ENCODE measurements at places on chromosomes 5 and 9. TPM values are rescaled to one million over a fixed set of nuclear protein-coding genes. Genes with fewer than 3 reads are reported as not detected.

Gene TMEM232
- 0.88 TPM for polyA plus RNA-seq

GRCh38 chr5:31656806-31657205, 17.9 kb downstream of the PDZD2 start:
- DNase-seq = no peak

DNA sequence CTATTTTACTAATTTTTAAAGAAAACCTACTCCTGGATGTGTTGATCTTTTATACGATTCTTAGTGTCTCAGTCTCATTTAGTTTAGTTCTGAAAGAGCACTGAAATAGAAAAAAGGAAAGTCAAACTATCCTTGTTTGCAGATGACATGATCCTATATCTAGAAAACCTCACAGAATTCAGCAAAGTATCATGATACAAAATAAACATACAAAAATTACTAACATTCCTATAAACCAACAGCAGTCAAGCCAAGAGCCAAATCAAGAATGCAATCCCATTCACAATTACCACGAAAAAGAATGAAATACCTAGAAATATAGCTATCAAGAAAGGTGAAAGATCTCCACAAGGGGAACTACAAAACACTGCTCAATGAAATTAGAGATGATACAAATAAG, 225.8 kb upstream of the CDH18 start:
- DNase-seq = no peak

Gene ARHGEF37
- not detected for polyA plus RNA-seq

DNA sequence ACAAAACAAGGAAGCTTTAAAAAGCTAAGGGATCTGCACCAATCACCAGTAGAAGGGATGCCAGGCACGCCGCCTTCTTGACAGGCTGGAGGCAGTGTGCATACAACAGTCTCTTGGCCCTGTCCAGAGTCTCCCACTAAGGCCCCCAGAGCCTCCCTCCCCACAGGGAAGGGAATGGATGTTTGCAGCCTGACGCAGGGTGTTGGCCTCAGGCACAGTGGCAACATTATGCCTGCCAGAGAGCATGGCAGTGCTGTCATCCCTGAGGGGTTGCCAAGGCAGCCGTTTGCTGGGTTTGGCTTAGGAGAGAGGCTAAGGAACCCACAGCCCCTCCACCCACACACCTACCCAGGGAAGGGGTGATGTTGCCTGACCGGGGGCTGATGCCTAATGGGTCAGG, 4.8 kb downstream of the HBEGF start:
- no peak for DNase-seq

DNA sequence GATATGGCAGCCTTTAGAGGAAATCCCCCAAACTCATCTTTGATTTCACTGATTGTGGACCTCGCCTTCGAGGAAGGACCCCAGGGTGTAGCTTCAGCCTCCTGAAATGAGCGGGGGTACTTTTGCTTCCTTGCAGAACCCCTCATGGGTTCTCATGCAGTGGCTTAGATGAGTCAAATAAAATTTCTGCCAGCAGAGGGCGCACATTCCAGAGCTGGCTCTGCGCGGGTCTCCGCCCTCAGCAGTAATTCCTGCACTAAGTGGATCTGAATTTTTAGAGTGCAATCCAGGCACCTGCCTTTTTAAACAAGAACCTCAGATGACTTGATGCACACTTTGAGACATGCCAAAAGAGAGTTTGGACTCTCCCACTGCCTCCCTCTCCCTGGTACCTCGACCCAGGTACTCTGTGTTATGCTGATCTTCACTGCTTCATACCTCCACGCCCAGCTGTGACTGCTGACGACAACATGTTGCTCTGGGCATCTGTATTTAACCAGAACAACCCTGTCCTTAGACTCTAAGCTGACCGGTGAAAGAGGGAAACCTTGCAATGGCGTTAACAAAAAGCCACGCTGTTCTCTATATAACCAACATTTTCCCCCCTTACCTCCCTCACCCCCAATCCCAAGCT, 7.3 kb downstream of the EGFLAM start:
- no peak for DNase-seq

- no peak for DNase-seq
Observed at GRCh38 chr9:84486663-84487062, 146.1 kb upstream of the SLC28A3 start.

- DNase-seq = no peak
Observed at GRCh38 chr5:113102121-113102531, 125.5 kb downstream of the DCP2 start.

DNA sequence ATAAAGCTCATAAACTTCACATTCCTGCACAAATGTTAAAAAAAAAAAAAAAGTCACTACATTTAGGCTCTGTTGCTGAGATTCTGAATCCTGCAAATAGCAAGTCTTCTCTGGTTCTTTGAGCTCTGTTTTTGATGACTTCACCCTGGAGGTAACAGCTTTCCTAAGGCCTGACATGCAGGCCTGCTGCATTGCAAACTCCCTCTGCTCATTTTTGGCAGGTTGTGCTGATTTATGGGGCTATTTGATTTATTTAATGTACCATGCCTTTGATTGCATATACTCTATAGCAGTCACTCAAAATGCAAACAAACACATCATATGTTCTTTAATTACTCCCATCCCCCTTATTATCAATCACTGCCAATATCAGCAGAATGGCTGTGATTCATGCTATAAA, 416.1 kb upstream of the IZUMO3 start:
- no peak for DNase-seq

- no peak for DNase-seq
Observed at GRCh38 chr5:39175273-39175955, 43.9 kb downstream of the FYB1 start.

DNA sequence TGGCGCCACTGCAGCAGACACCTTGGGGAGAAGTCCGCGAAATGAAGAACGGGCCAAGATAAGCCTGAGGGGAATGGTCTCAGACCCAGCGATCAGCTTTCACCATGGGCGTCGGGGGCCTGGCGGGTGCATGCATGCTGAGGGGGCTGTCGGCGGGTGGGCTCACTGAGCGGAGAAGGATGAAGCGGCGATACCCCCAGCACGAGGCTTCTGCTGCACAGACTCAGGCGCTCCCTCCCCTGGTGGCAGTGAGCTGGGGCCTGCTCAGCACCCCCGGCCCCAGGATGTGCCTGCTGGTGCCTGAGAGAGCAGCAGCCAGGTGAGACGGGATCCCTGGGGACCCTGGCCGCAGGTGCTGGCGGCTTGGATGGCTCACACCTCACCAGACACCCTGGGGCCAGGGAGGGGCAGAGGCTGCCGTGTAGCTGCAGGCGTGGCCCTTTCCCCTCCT, 31.2 kb downstream of the CEP72 start:
- DNase-seq = no peak

GRCh38 chr5:114266374-114266773, 95.5 kb upstream of the KCNN2 start:
- no peak for DNase-seq

GRCh38 chr5:111043712-111044506, 27.6 kb upstream of the TSLP start:
- DNase-seq = no peak

GRCh38 chr5:115100319-115100955, 69.3 kb downstream of the TRIM36 start:
- no peak for DNase-seq

- no peak for DNase-seq
Observed at GRCh38 chr5:30368064-30368463, 825.4 kb upstream of the CDH6 start.

DNA sequence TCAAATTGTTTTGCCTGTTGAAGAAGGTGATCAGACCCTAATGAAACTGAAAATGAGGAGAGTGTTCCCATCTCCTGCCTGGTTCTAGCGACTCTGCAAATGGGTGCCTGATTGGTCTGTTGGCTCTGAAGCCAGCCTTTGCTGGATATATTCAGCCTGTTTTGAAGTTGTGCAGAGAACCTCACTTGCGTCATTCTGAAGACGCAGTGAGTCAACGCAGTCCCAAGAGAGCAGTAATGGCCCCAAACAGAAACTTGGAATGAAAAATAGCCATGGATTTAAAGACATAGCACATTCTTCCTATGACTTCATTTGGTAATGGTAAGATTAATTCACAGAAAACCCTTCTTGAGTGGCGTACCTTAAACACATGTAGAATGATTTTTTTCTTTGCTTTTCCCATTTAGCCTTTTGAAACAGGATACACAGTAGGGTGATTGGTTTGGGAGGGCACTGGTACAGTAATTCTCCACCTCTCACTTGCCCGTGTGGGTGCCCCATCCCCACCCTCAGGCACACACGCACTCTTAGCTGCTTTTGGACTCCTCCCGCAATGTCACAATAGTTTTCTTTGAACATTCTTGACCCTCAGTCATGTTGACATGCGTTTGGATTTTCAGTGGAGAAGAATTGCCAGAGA, 54.1 kb upstream of the ABL1 start:
- DNase-seq = no peak

Gene AGXT2
- polyA plus RNA-seq = not detected

- DNase-seq = no peak
Observed at GRCh38 chr9:92122061-92122460, 6.8 kb upstream of the SPTLC1 start.

GRCh38 chr9:70427161-70427945, 12.9 kb upstream of the KLF9 start:
- no peak for DNase-seq

Gene ADRA1B
- not detected for polyA plus RNA-seq

- DNase-seq = no peak
Observed at GRCh38 chr5:6583049-6583880, 49.6 kb downstream of the NSUN2 start.

Gene PRUNE2
- not detected for polyA plus RNA-seq

GRCh38 chr5:67528953-67529352, 332.4 kb upstream of the CD180 start:
- no peak for DNase-seq

DNA sequence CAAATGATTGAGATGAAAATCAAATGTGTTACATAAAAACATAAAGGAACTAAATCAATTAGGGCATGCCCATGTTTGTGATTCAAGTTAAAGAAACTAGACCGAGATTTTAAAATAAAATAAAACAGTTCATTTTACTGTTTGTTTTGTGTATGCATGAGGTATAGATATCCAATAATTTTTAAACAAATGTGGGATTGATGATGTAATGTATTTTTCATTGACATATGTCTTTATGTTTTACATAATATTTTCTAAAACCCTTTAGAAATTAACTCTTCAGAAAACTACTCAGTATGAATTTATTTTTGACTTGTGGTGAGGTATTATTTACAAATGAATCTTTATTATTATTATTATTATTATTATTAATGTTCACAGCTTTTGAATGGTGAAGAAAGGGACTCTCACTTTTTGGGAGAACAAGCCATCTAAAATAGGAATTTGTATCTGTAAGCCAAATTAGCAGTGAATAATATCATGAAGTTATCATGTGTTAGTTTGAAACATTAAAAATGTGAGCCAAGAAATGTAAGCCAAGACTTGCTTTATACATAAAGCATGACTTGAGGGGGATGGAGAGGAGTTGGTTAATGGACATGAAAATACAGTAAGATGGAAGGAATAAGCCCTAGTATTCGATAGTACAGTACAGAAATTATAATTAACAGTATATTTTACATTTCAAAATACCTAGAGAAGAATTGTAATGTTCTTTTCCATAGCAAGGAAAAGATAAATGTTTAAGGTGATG, 355.0 kb downstream of the CDH10 start:
- no peak for DNase-seq

DNA sequence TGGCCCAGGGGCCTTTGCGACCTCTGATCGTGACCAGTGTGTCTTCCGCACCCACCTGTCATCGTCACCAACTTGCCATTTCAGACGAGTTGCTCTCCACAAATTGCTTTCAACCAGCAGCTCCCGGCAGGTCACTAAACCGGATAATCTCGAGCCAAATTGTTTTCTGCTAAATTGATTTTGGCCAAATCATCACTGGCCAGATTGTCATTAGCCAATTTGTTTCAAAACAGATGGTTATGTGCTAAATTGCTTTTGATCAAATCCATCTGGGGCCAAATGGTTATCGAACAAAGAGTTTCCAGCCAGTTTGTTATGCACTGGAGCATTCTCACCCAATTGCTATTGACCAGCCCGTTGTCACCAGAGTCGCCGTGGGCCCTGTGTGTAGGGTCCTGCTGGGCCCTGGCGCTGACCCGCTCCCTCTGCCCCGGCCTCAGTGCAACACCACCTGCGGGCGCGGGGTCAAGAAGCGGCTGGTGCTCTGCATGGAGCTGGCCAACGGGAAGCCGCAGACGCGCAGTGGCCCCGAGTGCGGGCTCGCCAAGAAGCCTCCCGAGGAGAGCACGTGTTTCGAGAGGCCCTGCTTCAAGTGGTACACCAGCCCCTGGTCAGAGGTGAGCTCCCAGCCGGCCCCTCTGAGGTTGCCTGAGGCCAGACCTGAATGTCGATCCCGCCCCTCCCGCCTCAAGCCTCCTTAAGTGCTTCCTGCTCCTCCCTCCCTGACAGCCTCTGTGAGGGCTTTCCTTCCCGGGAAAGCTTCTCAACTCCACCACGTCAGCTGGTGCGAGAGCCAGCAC, 35.6 kb downstream of the ADAMTSL2 start:
- no peak for DNase-seq

DNA sequence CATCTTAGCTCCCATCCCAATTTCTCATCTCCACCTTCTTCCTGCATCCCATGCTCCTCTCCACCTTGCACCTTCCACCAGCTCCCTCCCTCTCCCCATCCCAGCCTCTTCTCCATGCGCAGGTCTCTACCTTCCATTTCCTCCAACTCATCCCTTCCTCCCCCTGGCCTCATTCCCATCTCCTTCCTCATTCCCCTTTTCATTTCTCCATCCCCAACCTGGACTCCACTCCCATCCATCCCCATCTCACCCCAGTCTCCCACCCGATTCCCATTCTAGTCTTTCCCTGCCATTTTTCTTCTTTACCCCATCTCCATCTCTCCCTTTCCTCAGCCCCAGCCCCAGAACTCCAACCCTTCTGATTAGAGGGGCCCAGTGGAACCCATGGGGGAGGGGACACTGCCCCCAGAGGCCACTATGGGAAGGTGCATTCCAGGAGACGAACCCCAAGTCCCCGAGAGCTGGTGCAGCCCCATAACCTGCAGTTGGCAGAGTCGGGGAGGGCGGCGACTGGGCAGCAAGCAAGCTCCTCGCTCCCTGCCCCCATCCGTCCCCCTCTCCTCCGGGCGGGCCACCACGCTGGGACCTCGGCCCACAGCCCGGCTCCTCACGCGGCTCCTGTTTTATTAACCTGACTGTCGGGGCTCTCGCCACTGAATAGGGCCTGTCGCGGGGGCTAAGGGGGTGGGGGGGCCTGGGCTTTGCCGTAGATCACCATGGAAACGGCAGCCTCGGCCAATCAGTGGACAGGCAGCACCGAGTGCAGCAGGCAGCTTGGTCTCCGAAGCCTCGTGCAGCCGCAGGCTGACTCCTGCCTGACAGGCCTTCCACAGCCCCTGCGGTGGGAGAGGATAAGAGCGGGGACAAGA, 66.7 kb downstream of the PCDH1 start:
- peak; percentile 10 for DNase-seq

DNA sequence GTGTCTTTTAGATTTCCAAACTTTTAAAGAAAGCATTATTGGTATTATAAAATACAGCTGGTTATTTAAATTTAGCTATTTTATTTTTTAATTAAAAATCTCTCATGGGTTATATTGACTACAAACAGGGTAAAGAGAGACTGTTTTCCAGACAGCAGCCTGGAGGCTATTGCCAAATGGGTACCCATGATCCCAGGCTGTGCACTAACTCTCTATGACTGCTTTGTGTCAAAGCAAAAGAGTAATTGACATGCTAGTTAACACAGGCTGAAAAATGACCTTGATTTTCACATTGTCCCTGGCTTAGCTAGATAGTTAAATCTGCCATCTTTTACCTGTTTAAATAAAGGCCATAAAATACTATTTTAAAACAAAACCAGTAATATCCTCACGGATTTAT, 589.7 kb downstream of the ANXA1 start:
- no peak for DNase-seq

- DNase-seq = no peak
Observed at GRCh38 chr5:168807287-168807686, 228.1 kb upstream of the PANK3 start.

All from naive thymus-derived CD8-positive, alpha-beta T cell (primary cell).